ENCODE measurements at places on chromosomes 1 and 21. TPM values are rescaled to one million over a fixed set of nuclear protein-coding genes. Genes with fewer than 3 reads are reported as not detected.

DNA sequence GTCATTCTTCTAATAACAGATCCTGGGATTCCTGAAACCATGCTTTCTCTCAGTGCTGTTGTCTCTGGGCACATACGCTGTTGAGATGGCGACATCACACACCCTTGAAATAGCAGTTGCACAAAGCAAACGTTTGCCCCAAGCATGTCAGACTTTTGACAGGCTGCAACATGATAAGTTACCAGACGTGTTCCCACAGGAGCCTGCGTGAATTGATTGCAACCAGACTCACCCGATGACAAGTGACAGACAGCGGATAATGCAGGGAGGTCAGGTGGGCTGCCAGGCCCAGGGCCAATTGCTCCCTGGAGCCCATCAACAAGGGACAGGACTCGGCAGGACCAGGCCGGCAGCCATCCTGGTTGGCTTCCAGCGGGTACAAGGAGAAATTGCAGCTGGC is 310.9 kb downstream of the SIPA1L2 start:
- H3K4me3 ChIP-seq = no peak overlapping the region
- DNase-seq = no peak
- no peak overlapping the region for H3K27ac ChIP-seq
- H3K36me3 ChIP-seq = no peaks in the 10 kb centered on the region

DNA sequence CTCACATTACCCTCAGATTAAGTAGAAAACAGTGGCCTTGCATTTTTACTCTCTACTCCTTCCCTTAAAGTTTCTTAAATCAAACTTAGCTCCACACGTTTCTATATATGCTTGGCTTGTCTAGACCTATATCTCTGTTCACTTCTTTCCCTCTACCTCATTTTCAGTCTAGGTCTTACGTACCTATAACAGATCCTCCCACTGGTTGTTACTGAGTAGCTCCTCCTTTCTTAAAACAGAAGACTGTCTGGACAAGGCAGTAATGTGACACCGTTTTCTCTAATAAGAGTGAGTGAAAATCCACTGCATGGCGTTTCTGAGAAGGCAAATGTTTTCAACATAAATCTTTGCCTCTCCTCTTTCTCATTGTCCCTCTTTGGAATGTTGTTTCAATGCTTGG is 211.7 kb upstream of the POGK start:
- H3K27me3 ChIP-seq = peaks cover 6% of the 10 kb centered on the region
- H3K4me1 ChIP-seq = no peaks in the 10 kb centered on the region
- no peaks in the 10 kb centered on the region for H3K36me3 ChIP-seq
- no peak overlapping the region for H3K4me3 ChIP-seq
- no peak for DNase-seq
- H3K27ac ChIP-seq = no peak overlapping the region

GRCh38 chr1:155043301-155043702 is 7.8 kb upstream of the ADAM15 start:
- H3K27ac ChIP-seq = no peak overlapping the region
- H3K4me1 ChIP-seq = peaks cover 10% of the 10 kb centered on the region

BEST4 gene
- total RNA-seq = 2.5 TPM

Measured in activated T-cell treated with anti-CD3 and anti-CD28 coated beads, Interleukin-2, amount 50 U/mL, for 72 hours (primary cell).